Right hindlimb (tissue), 1 donor: ENCODE measurements at places on chromosomes 5 and 9.
A peak's percentile ranks its signal among the peaks of the same experiment; 100 is the strongest.

DNA sequence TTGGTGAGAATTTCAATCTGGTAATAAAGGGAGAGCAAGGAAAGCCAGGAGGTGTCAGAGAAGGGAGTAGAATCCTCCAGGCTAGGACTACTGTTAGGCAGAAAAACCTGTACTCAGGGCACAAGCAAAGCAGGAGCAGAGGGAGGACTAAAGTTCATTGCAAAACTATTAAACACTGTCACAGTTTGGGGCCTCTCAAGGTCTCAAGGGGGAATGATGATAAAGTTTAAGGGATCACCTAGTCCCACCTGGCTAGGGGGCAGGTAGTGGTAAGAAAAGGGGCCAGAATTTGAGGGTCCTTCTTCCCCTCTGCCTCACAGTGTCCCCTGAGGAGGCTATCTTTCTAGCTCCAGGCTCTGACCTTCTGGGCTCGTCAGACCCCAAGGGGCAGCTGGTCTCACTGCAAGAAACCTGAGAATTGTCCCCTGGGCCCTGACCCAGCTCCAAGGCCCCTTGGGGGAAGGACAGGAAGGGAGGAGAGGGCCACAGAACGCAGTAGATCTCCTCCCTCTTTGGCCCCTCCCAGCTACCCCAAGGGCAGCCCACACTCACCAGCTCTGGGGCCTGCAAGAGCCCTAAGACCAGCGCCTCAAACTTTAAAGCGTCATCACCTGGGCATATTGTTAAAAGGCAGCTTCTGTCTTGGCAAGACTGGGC, 974 bp downstream of the CCDC69 start:
- DNase-seq, result no peak

DNA sequence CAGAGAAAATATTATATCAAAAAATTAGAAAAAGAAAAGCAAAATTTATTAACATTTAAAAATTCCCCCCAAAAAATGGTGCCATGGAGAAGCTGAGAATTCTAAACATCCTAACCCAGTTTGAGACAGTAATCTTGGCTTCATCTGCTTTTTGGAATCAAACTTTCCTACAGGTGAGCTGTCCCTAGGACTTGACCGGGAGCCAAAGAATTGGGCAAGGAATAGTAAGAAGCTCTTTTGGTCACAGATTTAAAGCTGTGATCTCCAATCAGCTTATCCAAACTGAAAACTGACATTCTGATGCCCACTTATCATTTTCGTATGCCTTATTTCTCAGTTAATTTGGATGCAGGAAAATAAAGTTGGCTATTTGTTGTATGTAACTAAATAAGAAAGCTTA, 457.3 kb upstream of the DMAC1 start:
- DNase-seq, result no peak

DNA sequence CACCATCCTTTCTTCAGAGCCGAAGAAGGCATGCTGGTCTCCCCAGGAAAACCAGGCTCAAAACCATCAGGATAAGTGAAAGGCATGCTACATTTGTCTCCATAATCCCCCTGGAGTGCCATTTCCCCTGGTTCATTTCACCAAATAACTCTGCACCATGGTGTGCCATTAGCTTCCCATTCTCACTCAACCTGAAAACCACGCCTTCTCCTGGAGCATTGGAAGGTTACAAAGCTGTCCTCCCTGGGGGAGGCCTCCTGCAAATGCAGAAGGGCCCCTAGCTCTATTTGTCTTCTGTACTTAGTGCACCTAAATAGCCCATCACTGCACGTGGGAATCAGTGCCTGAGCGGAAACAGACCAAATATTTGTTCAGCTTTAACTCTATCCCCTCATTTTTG, 90.2 kb upstream of the ICE1 start:
- DNase-seq, result no peak

GRCh38 chr5:134029156-134029555, 24.4 kb upstream of the VDAC1 start:
- DNase-seq, result no peak

- no peak for DNase-seq
Observed at GRCh38 chr9:99606296-99606695, 215.4 kb upstream of the NR4A3 start.

GRCh38 chr5:61604076-61605025, 272.3 kb downstream of the ZSWIM6 start:
- no peak for DNase-seq

DNA sequence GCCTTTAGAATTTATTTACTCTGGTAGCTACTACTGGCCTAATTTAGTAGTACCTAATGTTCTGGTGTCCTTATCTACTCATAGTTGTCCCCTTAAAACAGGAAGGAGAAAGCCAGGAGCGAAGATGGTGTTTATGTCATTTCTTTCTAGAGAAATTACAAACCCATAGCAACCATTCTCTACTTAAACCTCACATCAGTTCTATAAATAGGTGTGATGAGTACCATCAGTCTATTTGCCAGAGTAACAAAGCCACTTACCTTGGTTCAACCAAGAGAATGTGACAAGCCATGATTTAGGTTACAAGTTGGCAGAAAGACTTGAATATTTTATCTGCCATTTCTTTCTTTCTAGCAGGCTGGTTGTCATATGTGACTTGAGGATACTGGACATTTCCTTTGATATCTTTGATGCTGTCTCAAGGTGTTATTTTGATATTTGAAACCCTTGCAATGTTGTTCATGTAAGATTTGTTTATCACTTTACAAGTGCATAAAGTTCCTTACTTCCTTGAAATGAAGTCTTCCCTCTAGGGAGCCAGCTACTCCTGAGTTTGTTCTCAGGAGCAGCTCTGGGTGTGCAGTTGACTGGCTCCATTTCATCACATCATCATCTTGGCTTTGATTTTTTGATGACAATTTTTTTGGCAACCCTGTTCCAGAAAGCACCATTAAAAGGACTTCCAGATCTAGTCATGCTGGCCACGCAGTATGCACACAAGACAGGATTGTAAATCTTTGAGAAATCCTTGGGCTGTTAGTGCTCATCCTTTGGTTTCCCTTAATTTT, 286.8 kb downstream of the ARHGAP26 start:
- no peak for DNase-seq

- no peak for DNase-seq
Observed at GRCh38 chr9:126999315-127000068, 84.9 kb downstream of the RALGPS1 start.

DNA sequence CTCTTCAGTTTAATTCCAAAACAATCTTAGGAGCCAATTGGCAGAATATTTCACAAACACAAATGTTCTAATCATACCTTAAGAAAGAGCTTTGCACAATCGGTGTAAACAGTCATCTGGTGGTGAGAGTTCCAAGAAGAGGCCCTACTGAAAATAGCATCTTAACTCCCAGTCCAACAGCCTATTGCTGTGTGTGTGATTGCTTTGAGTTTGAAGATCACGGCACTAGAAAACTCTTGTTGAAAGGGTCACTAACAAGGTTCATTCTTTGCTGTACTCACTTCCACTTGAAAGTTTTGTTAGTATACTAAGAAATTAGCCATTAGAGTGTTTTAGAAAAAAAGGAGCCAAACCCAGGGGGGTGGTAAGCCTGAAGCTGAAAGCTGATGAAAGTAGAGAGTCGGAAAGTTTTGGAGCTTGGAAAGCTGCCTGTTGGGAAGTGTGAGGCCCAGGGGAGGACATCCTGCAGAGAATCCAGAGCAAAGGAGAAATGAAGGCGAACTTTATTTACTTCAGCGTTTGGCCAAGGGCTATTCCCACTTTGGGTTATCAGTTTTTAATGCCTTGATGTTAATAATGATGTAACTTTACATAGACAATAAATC, 180.3 kb upstream of the GHR start:
- DNase-seq, result no peak

DNA sequence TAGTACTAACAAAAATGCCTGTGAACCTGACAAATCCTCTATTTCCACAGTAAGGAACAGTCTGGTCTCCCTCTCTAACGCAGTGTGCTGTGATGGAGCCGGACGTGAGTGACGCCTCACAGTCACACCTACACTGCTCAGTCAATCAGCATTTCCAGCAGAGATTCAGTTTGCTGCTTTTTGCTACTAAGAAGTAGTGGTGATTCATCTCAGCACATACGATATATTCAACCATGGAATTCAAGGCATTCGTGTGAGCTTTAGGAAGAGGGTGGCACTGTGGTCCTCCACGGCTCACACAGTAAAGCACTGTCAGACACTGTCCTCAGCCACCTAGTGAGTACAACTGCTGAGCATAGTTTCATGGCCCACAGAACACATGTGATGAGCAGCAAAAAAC, 70.9 kb downstream of the SETX start:
- no peak for DNase-seq

DNA sequence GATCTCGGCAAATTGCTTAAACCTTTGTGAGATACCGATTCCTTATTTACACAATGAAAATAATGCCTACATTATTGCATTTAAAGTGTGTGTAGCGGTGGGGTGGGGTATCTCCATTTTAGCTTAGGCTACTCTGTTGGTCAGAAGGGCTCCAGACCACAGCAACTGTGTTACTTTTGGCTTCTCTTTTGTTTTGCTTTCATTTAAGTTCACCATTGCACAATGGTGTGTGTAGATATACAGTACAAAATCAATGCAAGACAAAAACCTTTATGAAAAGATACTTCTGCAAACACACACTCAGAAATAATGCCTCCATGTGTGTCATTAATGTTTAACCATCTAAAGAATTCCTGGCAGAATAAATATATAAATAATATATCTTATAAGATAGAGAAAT, 279.4 kb downstream of the FBXL17 start:
- DNase-seq, result no peak

DNA sequence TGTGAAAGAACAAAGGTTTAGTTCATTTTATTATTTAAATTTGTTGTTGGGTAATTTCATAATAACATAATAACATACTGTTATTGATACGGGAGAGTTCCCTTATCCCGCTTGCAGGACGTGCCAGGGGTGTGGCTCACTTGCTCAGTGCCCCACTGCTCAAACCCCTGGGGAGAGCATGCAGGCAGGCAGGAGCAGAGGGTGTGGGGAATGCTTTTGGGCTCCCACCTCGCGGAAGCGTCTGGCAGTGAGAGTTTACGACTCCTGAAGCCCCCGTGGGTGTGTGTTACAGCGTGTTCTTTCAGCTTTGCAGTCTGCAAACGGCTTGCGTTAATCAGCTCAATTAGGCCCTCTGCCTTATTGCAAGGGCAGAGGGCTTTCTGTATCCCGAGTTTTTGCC, 675.9 kb downstream of the SEMA5A start:
- DNase-seq, result no peak

GRCh38 chr9:75051285-75051684, 23.2 kb upstream of the CARNMT1 start:
- DNase-seq, result no peak

DNA sequence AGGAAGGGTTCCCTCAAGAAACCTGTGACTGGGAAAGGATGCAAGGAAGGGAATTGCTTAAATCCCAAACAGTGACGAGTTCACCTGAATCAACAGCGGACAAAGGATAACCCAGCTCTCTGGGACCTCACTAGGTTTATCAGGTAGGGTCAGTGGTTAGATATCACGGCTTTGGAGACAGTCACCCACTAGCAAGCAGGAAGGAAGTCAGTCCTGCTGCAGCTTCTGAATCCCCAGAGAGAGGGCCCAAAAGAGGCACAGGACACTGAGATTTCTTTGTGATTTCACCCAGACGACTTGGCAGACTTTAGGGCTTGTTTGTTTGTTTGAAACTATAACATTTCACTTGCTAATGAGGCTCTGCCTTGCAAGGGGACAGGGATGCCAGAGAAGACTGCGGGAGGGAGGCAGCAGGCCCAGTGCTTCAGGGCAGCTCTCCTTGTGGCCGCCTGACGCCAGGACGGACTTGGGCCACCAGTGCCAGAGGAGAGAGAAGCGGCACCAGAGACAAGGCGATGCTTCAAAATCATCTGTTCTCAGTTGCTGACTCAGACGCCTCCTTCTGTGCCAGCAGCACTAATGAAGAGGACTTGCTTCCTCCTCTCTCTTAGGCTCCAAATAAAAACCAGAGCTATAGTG, 275.6 kb upstream of the SLC30A5 start:
- DNase-seq, result no peak

DNA sequence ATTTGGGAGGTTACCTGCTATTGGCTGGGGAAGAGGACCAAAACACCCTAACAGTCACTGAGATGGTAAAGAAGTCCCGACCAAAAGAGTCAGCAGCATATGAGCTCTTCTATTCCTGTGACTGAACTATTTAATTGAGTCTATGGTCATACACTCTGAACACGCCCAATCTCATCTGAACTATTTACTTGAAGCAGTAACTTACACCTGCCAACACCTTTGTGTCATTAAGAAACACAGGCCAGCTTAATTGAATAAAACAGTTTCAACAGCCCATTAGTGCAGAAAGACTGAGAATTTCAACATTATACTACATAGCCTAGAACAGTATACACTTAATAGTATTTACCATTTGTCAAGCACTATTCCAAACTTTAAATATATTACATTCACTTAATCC, 47.8 kb downstream of the NR6A1 start:
- DNase-seq, result no peak

- DNase-seq, result no peak
Observed at GRCh38 chr5:73370640-73371583, 77.7 kb downstream of the FOXD1 start.

- DNase-seq, result no peak
Observed at GRCh38 chr5:107869438-107870115, 198.8 kb upstream of the EFNA5 start.

DNA sequence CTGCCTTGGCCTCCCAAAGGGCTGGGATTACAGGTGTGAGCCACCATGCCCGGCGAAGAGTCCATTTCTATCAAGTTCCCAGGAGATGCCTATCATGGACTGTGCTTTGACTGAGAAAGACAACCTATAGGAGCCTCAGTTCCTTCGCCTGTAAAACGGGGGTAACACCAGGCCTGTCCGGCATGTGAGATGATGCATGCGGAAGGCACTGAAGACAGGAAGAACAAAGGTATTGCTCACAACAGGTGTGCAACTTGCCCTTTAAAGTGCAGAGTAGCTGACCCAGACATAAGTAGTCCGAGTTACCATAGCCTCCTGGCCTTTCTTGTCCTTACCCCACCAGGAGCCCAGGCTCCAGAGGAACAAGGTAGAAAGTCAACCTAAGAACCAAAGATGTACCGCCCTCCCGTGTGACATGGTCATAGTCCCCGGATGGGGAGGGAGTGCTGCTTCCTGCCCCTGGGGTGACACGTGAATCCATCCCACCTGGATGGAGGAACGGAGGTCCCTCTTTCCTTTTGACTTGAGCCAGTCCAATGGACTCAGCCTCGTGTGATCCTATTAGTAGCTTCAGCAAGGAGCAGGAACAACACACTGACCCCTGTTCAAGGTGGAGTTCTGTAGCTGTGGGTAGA, 60.3 kb downstream of the HSPA4 start:
- DNase-seq, result no peak

GRCh38 chr5:88678770-88679381, 204.1 kb downstream of the MEF2C start:
- DNase-seq, result no peak

- no peak for DNase-seq
Observed at GRCh38 chr5:78886341-78887230, 98.5 kb downstream of the ARSB start.

- DNase-seq, result no peak
Observed at GRCh38 chr5:160548949-160549645, 127.4 kb downstream of the PTTG1 start.

- DNase-seq, result no peak
Observed at GRCh38 chr5:102375272-102375671, 79.2 kb upstream of the SLCO4C1 start.

- peak; percentile 9 for DNase-seq
Observed at GRCh38 chr5:110768138-110768860, 29.5 kb downstream of the SLC25A46 start.
